ENCODE measurements at places on chromosomes 6 and 20.

GRCh38 chr20:50251992-50252511 is 61.4 kb downstream of the CEBPB start:
- DNase-seq = no peak

- DNase-seq = no peak
These were observed 1.1 kb downstream of the STX7 start for GRCh38 chr6:132511831-132512220.

GRCh38 chr6:133956416-133957049 is 3.5 kb downstream of the TBPL1 start:
- no peak for DNase-seq

DNA sequence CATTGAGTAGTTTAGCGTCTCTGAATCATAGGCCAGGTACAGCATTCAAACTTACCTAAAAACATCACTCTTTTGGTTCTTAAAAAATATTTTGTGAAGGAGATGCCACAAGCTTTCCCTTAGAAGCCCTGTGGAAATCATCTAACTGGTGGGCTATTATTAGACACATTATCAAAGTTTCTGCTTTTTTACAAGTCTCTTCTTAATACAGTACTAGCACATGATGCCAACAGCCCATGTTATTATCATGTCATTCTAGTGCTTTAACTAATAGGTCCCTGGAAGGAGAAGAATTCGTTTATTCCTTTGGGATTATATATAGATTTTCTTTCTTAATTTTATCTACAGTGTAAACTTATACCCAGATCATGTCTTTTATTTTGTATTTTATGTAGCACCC is 146.0 kb upstream of the PTPRK start:
- DNase-seq = no peak

- no peak for DNase-seq
These were observed 5.9 kb upstream of the CST3 start for GRCh38 chr20:23643659-23644058.

DNA sequence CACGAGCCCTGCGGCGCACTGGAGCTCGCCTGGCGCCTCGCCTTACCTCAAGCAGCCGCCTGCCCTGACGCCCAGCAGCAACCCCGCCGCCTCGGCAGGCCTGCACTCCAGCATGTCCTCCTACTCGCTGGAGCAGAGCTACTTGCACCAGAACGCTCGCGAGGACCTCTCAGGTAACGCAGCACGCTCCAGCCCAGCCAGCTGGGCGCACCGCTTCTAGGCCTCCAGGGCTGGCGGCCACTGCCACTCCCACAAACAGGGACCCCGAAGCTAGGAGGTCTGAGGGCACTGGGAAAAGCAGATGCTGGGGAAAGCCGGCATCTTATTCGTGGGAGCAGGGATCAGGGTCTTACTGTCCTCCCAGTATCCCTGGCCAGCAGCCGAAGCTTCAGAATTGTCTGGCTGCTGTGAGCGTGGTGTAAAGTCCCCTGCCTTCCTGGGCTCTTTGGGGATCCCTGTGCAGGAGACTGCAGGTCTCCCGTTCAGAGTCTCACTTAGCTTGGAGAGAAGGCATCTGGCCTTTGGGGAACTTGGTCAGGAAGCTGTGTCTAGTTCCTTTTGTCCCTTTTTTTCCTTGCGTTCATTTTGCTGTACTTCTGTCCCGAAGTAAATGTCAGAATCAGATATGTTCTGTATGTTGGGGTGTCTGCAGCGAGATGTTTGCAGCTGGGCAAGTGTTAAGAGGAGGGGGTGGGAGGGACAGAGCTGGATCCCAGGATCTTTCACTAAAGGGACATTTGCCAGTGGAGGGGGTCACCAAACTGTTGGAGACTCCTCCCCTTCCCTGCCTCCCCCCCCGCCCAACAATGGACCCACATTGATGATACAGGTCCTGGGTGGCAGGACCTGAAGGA is 1.8 kb downstream of the FOXF2 start:
- no peak for DNase-seq

GRCh38 chr20:18750735-18751134 is 62.8 kb upstream of the SCP2D1 start:
- DNase-seq = no peak

DNA sequence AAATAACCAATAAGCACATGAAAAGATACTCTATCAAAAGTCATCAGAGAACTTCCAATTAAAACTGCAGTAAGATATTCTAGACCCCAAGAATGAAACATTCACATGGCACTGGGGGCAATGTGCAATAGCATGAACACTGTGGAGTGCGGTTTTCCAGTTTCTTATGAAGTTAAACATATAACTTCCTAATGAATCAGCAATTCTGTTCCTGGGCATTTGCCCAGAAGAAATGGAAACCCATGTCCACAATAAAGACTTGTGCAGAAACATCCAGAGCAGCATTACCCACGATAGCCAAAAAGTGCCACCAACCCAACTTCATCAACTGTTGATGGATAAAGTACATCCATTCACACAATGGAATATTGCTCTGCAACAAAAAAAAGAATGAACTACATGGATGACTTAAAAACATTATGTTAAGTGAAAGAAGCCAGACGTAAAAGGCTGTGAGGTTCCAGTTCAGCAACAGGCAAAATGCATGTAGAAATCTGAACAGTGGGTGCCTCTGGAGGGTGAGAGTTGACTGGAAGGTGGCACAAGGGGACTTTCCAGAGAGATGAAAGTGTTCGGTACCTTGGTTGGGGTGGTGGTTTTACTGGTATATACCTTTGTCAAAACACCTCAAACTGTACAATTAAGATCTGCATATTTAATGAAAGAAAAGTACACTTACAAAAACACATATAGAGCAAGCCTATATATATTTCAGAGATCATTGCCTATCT is 207.2 kb upstream of the ECI2 start:
- DNase-seq = no peak

Measured in bone marrow (tissue), 2 donors.